NCI-H524 treated with DMSO at 0.1 percent for 48 hours (cell line): ENCODE measurements at places on chromosomes 16 and 17.

DNA sequence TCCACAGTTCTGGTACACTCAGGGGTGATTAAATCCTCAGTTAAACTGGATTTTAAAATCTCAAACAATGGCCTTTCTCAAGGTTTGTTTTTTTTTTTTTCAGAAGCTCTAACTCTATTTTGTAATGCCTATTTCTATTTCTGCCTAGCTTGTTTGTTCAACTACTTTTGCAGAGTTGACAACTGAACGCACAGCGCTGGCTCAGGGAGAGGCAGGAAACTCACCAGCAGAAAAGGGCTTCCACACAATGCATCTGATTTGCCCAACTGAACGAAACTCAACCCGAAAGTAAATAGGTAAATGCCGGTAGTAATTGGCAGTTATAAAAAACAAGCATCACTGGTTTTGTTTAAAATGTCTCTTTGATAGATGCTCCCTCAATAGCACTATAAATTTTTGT is 52.7 kb upstream of the CNEP1R1 start:
- DNase-seq = no peak

- no peak for DNase-seq
Measured at GRCh38 chr17:4004517-4005295, 40.5 kb upstream of the ATP2A3 start.

- DNase-seq = no peak
Measured at GRCh38 chr17:76354317-76354729, 607 bp upstream of the PRPSAP1 start.

- no peak for DNase-seq
Measured at GRCh38 chr17:34539881-34540280, 39.5 kb upstream of the TMEM132E start.

DNA sequence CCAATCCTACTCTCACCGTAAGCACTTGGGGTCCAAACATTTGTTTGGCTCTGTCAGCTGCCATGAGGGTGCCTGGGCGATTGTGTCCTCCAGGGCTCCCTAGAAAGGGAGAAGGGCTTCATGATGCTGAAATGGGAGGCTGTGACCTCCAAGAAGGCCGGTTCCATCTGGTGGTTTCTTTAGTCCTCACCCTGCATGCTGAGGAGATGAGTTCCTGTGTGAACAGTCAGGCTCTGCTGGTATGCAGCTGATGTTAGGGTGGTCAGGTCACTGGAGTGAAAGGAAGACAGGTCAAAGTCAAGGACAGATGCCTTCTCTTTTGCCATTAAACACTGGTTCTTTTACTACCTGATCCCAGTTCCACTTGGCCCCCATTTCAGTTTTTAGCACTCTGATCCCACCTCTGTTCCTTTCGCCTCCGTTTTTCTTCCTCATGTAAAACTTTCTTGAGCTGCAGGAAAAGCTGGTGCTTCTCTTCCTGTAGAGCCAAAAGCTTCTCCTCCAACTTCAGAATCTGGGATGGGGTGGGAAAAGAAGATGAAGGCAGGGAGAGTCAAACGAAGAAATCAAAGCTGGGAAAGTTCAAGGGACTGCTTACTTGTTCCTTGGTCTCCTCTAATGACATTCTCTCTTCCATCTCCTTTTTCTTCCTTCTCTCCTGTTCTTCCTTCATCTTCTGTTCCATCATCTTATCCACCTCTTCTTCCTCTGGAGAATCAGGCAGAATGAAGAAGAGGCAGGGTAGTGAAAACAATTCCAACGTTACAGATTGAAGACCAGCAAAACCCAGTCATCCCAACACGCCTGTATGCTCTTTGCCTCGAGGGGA is 1.1 kb downstream of the GPS2 start:
- DNase-seq = no peak

DNA sequence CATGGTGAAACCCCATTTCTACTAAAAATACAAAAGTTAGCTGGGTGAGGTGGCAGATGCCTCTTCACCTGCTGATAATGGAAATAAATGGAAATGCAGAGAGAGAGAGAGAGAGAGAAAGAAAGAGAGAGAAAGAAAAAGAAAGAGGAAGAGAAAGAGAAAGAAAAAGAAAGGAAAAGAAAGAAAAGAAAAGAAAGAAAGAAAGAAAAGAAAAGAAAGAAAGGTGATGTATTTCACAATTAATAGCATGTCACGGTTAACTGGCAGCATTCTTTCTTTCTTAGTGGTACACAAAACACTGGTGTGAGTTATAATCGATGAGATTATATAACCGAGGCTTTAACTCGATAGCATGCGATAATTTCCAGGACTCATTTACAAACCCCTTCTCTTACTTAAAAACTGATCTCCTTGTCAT is 3.2 kb downstream of the ACOX1 start:
- DNase-seq = no peak

- DNase-seq = no peak
Measured at GRCh38 chr16:14211856-14212543, 140.9 kb downstream of the MRTFB start.

DNA sequence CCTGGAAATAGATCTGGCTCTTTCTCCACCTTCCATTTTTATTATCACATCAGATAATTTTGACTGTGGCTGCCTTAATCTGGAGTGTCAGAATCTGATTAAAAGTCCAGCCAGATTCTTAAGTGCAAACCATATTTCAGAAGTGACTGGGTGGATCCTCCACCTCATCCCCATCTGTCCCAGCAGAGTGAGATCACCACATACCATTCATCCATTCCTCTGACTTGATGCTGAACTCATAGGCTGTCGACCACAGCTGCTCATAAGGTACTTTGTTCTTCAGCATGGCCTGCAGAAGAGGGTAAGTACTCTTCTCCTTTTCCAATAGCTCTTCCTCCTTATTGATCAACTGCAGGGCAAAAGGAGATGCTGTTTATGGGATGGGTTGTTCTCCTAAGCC is 53.5 kb downstream of the DNAH3 start:
- DNase-seq = peak; percentile 20

DNA sequence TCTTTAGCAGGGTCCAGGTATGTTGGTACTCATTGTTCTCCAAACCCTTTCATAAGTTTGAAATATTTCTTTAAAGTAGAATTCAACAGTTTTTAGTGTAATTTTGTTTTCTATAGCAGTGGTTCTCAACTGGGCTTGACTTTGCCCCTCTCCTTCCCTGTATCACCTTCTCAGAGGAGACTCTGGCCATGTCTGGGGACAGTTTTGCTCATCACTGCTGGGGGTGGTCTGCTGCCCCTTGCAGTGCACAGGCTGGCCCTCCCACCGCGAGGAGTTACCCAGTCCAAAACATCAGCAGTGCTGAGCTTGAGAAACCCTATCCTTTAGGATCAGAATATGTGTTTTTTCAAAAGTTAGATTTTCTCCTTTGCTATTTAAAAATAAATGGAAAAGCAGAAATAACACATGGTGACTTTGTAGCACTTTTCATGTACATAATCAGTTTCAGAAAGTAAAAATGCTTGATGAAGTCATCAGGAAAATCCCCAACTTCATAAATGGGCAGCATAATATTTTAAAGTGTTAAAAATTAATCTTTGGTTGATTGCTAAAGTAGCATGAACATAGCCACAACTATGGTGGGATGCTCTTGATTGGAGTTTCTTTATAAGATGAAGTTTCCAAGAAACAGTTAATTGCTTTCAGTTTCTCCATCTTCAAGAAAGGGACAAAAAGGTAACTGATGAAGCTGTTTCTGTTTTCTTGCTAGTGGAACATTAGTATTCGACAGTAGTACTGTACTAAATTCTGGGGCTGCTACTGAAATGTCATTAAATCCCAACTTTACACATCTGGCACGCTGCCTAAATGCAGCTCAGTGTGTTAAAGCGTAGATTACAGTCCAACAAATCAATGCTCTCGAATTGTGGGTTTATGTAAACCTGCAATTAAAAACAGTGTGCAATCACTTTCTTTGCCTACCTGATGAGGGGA is 70.3 kb downstream of the NETO2 start:
- no peak for DNase-seq

DNA sequence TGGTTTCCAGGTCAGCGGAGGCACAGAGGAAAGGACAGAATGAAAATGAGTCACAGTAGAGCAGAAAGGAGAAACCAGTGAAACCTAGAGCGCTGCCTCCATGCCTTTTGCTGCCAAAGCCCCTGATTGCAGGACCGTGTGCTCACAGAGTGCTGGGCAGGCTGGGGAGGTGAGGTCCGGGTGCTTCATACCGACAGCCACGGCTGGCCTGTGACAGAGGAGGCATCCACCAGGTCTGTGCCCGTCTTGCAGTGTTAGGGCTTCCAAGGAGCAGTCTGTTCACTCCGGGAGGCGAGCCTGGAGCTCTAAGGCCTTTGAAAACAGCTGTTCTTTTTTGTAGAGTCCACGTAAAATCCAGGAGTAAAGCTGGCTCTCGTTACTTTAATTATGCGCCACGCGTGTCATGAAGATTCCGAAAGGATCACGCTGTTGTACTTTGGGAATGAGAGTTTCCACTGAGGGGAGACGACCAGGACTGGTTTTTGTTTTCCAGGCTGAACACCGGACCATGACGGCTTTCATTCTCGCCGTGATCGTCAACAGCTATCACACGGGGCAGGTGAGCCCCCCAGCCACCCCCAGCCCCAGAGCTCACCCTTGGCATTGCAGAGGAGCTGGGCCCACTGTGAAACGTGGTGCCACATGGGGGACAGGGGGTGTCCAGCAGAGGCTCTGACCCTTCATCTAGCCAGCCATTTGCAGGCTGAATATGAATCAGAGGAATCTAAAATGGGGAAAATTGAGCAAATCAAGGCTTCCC is 108.5 kb upstream of the CHMP6 start:
- no peak for DNase-seq

- DNase-seq = no peak
Measured at GRCh38 chr17:56313201-56313600, 159.9 kb downstream of the ANKFN1 start.

DNA sequence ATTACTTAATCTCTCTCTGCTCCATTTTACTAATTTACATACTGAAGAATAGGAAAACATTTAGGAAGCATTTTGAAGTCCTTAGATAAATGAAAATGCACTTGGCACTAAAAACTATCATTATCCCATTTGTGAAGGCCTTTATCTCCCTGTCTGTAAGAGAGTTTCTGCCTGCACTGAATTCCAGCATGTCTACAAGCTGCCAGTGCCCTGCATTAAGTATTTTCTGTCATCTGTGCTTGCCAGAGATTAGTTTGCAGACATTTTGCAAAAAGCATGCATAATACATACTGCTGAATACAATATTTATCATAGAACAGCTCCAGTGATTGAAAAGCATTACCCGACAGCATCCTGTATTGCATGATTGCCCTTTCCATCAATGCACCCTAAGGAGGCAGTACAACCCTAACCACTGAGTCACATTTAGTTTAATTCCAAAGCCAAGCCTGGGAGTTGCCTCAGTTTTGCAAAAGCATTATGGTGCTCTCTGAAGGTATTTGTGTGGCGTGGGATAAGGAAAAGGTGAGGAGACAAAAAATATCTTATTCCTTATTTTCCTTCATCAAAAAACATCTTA is 280.2 kb upstream of the TOM1L1 start:
- DNase-seq = no peak

GRCh38 chr17:61352408-61352770 is 47.3 kb upstream of the TBX2 start:
- no peak for DNase-seq

- DNase-seq = no peak
Measured at GRCh38 chr17:10112962-10113361, 85.4 kb downstream of the GAS7 start.

GRCh38 chr16:31916056-31916488 is 42.5 kb downstream of the ZNF267 start:
- no peak for DNase-seq

DNA sequence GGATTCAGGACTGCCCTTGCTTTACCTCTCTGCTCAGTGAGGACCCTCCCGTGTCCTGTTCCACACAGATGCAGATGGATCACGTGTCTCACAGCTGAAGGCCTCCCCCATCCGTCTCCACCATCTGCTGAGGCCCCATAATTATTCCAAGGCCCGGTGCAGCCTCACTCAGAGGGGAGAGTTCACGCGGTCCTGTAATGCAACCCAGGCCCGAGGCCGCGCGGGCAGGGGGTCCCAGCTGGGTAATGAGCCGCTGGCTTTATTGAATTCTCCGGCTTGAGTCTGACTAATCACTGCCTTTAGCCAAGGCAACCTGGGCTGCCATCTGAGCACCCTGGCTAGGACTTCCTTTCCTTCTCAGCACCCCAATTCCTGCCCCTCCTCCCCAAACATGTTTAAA is 4.4 kb upstream of the WFIKKN2 start:
- DNase-seq = peak; percentile 79

DNA sequence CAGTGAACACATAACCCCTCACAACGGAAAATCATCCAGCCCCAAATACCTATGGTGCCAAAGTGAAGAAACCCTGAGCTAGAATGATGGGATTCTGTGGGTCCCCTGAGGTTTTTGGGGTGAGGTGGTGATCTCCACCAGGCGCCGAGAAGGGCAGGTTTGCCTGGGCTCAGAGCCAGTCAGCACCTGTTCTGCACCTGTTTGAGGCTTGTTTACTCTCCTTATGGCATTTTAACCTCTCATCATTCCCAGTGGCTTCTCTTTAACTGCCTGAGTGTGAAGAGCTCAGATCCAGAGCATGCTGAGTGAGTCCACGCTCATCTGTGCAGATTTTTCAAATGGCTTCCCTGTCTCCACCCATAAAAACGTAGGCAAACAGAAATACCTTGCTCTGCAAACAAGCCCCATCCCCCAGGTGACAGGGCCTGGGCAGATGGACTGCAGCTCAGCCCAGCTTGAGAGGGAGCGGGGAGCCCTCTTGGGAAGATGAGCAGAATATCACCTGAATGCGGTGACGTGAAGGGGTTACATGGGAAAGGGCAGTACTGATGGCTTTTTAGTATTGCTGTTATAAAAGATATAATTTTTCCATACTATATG is 40.1 kb upstream of the CLEC19A start:
- no peak for DNase-seq

DNA sequence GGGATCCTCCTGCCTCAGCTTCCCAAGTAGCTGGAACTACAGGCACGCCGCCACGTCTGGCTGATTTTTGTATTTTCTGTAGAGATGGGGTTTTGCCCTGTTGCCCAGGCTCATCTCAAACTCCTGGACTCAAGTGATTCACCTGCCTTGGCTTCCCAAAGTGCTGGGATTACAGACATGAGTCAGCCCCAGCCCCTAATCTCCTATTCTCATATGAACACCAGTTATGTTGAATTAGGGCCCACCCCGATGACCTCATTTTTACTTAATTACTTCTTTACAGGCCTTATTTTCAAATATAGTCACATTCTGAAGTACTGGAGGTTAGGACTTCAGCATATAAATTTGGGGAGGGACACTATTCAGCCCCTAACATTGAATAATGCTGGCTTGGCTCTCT is 49.2 kb downstream of the ZNRF1 start:
- no peak for DNase-seq

- no peak for DNase-seq
Measured at GRCh38 chr17:41717408-41718286, 5.5 kb downstream of the GAST start.

DNA sequence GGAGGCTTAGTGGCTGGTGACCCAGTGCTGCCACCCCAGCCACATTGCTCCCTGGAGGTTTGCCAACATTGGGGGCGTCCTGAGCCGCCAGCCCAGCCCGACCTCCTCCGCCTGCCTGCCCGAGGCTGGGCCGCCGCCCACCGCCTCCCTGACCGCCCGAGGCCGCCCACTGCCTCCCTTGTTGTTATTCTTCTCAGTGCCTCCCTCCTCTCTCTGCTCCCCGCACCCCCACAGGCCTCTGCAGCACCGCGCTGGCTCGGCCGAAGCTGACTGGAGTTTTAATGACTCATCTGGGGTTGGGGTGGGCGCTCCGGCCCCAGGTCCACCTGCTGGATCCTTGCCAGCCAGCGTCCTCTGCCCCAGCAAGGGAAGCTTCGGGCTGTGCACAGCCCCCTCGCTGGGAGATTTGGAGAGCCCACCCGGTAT is 102.5 kb downstream of the RBFOX3 start:
- no peak for DNase-seq

- DNase-seq = no peak
Measured at GRCh38 chr16:12123462-12123861, 146.9 kb downstream of the SNX29 start.

GRCh38 chr17:1481736-1482135 is 10.8 kb downstream of the MYO1C start:
- DNase-seq = no peak
